ENCODE measurements at places on chromosomes 12 and 14. TPM values are rescaled to one million over a fixed set of nuclear protein-coding genes. Genes with fewer than 3 reads are reported as not detected.

Gene SRRM4
- not detected for total RNA-seq

Gene LRRC9
- not detected for total RNA-seq

Gene SLC24A4
- not detected for total RNA-seq

Gene PPP4R4
- total RNA-seq, result not detected

Gene PAWR
- 204 TPM for total RNA-seq

Gene CCDC197
- not detected for total RNA-seq
